Kidney tubule cell (primary cell): ENCODE measurements at places on chromosomes 2 and 18.

DNA sequence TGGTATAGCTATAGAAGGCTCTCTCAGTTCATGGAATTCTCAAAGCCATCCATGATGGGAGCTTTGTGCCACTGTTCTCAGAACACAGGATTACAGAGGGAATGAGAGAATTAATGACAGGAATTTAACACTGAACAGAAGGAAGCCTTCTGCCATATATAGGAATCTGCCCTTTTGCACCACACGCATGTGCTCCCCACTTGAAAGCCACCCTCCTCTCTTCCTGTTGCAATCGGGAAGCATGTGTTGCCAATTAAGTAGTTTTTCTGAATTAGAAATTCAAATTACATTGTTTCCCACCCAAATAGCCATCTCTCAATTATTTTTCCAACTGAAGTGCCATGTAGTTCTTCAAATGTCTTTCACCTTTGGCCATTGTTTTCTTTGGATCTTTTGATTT, 71.3 kb downstream of the C1D start:
- DNase-seq, result no peak

GRCh38 chr2:219119422-219120043, 41.1 kb downstream of the NHEJ1 start:
- peak; percentile 53 for DNase-seq

- DNase-seq, result peak; percentile 1
Measured at GRCh38 chr2:165582409-165582808, 112.9 kb downstream of the CSRNP3 start.

- DNase-seq, result no peak
Measured at GRCh38 chr2:40287773-40288172, 164.1 kb downstream of the SLC8A1 start.

- DNase-seq, result no peak
Measured at GRCh38 chr2:85986121-85986520, 97.3 kb upstream of the ST3GAL5 start.

GRCh38 chr2:182716650-182716979, 558 bp downstream of the DNAJC10 start:
- peak; percentile 44 for DNase-seq

GRCh38 chr2:164430166-164430783, 191.0 kb downstream of the GRB14 start:
- DNase-seq, result peak; percentile 53

GRCh38 chr18:2082676-2083075, 488.6 kb downstream of the METTL4 start:
- DNase-seq, result no peak

DNA sequence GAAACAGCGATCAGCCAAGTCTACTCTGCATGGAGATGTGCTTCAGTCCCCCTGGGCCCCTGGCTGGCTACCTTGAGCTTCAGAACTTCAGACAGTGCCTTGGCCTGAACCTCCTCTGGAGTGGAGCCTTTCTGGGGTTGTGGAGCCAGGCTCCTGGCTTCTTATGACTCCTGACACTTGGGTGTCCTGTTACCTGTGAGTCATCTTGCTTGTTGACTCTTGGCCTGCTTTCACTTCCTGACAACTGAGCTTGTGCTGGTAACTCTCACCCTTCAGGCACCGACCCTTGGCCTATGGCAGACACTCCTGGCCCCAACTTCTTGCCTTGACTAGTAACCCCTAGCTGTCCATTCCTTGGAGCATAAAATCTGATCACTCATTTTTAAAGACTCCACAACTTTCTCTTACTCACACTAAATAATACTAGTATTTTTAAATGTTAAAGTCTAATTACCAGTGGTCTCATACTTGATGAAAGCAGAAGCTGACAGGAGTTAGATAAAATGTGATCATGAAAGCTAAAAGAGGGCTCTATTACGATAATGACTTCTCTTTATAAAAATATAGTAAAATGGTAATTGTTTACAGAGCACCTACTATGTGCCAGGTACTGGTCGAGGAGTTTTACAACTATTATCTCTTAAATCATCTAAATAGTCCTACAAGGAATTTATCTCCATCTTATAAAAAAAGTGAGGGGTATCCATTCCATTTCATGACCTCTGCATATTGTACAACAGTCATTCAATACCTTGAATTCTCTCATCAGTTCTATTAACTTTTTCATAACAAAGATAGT, 46.3 kb upstream of the VIT start:
- peak; percentile 86 for DNase-seq

- peak; percentile 70 for DNase-seq
Measured at GRCh38 chr18:2932247-2933181, 80.4 kb downstream of the LPIN2 start.

DNA sequence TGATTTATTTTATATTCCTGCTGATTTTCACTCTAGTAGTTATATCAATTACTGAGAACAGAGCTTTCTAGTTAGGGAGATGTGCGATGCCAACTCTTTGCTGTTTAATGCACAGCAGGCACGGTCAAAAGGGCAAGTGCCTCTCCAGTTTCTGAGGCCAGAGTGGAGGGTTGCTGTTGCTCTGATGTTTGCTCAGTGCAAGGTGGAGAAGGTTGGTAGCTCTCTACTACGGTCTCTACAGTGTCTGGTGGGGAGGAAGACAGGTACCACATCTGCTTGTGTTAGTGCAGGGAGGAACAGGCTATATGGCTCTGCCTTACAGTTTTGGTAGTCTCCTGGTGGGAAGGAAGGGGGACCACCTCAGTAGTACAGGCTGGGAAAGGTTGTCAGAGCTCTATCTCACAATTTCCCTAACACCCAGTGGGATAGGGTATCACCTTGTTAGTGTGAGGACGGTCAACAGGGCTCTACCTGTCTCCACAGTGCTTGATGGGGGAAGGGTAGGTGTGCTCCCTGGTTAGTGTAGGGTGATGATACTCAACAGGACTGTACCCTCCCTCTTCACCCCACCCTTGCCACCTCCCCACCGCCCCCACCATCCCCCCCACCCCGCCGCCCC, 85.9 kb downstream of the FANCL start:
- DNase-seq, result no peak

GRCh38 chr18:2570772-2571199, 519 bp downstream of the METTL4 start:
- DNase-seq, result peak; percentile 73

GRCh38 chr2:101157272-101157671, 6.1 kb upstream of the TBC1D8 start:
- no peak for DNase-seq

- no peak for DNase-seq
Measured at GRCh38 chr2:85459771-85460170, 41.3 kb downstream of the SH2D6 start.

GRCh38 chr2:213766465-213766901, 482.2 kb downstream of the SPAG16 start:
- DNase-seq, result peak; percentile 11

- no peak for DNase-seq
Measured at GRCh38 chr2:78035804-78036203, 513.6 kb upstream of the LRRTM4 start.

DNA sequence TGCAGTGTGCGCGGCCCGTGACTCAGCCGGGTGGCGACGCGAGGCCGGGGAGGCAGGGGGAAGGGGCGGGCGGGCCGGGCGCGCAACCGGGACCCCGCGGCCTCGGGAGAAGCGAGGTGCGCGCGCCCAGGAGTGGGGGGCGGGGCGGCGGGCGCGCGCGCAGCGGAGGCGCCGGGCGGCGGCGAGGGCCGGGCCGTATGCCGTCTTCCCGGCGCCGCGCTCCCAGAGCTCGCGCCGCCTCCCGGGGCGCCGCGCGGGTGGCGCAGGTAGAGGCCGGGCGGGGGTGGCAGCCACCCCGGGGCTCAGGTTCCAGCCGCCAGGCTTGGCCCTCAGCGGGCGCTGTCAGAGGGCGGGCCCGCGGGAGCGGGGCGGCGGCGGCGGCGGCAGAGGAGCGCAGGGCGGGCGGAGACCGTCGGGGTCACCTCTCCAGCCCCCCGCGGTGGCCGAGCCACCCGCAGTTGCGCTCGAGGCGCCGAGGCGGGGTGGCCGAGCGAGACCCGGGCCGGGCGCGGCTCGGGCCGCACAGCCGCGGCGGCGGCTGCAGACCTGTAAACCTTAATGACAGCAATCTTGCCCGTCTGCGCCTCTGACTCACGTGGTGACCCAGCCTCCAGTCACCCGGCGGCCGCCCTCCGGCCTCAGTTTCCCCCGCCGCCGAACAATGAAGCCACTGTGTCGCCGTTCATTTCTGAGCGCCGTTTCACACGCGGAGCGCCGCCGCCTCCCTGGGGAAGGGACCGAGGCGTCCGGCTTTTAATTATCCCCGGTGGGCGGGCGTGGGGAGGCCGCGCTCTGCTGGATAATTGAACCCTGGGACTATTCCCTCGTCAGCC, 25.3 kb upstream of the SMAD7 start:
- peak; percentile 85 for DNase-seq

GRCh38 chr2:3299130-3299529, 78.5 kb downstream of the EIPR1 start:
- DNase-seq, result no peak

DNA sequence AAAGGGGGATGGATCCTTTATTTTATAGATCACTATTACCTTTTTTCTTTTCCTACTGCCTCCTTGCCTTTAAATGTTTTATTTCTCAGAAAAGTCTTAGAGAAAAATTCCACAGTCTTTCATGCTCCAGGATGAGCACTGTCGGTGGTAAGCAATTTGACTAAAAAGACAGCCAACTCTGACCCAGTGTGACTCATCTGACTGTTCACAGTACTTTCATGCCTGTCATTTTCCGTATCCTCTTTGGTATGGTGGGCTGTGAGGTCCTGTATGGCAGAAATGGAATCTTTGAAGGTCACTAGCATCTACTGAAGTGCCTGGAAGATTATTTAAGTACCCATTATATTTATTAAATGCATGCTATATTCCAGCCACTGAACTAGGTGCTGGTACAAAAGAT, 2.1 kb upstream of the RFTN2 start:
- DNase-seq, result peak; percentile 15

DNA sequence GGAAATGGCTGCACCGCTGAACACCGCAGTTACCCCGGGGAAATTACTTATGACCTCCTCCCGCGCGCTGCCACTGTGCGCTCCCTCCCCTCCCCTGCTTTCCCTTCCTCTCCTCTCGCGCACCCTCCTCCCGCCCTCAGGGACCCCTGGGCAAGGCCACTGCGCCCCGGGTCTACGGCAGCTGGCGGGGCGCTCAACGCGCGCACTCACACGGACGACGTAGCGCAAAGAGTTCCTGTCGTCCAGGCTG, 7.9 kb downstream of the ALPP start:
- DNase-seq, result no peak

- peak; percentile 87 for DNase-seq
Measured at GRCh38 chr2:231877533-231878456, 48.4 kb downstream of the NPPC start.

GRCh38 chr2:56444339-56444738, 260.5 kb downstream of the CCDC85A start:
- DNase-seq, result peak; percentile 87

- DNase-seq, result no peak
Measured at GRCh38 chr18:598124-598589, 1.4 kb downstream of the CLUL1 start.

GRCh38 chr2:29628862-29629261, 292.5 kb downstream of the ALK start:
- no peak for DNase-seq

- DNase-seq, result no peak
Measured at GRCh38 chr2:61165946-61166345, 4.0 kb downstream of the C2orf74 start.

GRCh38 chr2:5915881-5916310, 223.7 kb downstream of the SOX11 start:
- DNase-seq, result peak; percentile 50

- DNase-seq, result no peak
Measured at GRCh38 chr18:32439802-32440201, 30.9 kb downstream of the GAREM1 start.

GRCh38 chr2:25340181-25340921, 1.4 kb downstream of the DNMT3A start:
- no peak for DNase-seq

- DNase-seq, result peak; percentile 77
Measured at GRCh38 chr18:42360716-42361115, 405.7 kb downstream of the PIK3C3 start.

GRCh38 chr2:143513081-143513480, 383.9 kb downstream of the ARHGAP15 start:
- DNase-seq, result peak; percentile 28

- peak; percentile 46 for DNase-seq
Measured at GRCh38 chr18:63266888-63267790, 52.4 kb downstream of the BCL2 start.

DNA sequence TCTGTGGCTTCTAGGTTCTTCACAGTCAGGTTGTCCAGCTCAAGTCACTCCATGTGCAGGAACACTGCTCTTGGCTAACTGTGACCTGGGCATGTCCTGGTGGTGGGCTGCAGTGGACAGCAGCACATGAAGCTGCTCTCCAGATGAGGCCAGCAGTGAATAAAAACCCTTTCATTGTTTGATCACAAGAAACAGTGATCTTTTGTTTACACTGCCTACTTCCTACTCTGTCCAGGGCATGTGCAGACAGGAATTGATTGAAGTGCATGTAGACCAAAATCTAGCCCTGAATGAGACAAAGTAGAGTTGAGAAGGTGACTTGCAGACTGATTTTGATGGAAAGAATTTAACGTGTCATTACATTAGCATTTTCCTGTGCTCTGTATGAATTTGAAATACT, 34.9 kb downstream of the BCL2L11 start:
- DNase-seq, result peak; percentile 17

DNA sequence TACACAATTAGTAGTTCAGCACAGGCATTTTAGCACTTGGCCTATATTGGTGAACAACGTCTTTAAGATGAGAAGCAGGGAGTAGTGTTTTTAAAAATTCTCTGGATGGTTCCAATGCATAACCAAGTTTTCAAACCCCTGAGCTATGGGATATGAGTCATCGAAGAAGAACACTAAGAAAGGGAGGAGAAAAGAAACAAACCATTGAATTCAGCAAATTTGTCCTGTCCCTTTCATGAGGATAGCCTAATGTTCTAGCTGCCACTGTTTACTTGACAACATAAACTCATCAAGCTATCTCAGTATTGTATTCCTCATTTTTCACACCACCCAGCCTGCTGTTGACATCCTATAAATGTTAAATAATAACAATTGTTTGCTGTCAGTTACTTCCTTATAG, 158.0 kb downstream of the BARD1 start:
- no peak for DNase-seq

DNA sequence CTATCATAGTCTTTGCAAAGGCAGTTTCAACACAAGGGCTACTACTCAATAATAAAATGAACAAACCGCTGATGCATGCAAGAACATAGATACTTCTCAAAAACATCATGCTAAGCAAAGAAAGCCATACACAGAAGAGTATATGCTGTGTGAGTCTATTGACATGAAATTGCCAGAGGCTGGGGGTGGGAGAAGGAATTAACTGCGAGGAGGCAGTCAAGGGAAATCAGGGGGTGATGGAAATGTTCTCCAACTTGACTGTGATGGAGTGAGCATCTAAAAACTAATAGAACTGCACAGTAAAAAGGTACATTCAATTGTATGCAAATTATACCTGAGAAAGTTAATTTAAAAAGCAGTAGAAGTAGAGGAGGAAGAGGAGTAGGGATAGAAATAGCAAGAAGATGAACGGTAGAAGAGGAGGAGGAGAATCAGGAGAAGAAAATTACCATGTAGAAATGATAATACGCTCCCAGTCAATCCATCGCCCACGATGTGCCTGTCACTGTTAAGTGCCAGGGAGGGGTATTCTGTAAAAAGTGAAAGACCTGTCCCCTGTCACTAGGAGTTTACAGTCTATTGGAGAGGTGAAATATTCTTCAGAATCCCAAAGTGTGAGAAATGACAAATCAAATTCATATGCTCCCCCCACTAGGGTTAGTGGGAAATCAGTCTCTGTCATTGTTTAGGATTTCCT, 90.3 kb downstream of the B3GNT2 start:
- no peak for DNase-seq
